Stimulated activated CD4-positive, alpha-beta T cell treated with anti-CD3 and anti-CD28 coated beads, Interleukin-2, amount 100 ng/mL, for 4 hours (primary cell): ENCODE measurements at places on chromosomes 1 and 21.
A peak's percentile ranks its signal among the peaks of the same experiment; 100 is the strongest.

GRCh38 chr1:55055084-55055882, 15.9 kb downstream of the PCSK9 start:
- no peak for DNase-seq

DNA sequence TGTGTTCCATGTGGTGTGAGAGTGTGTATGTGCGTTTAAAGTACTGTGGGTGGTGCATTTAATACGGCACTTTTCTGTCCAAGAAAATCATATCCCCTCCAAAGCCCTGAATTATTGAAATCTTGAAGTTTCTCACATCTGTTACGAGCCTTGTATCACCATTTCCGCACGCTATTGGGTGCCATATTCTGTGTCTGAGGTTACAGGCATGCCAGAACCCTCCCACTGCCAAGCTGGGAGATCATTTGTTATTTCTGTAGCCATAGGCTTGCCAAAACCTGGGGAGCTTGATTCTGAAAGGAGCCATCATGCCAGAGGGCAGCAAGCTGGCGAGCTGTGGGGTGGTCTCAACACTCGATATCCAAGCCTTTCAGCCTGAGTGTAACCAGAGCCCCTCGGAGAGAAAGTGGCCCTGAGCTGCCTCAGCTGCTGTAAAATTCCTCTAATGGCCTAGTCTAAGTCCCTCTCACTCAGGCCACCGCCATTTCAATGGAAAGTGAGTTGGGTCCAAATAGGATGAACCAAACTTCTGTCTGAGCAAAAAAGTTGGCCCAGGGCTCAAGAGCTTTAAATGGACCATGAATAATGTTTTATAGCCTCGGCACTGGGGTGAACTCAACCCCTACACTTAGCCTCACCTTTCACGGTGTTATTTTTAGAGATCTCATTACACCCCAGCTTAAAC, 298.4 kb upstream of the DUSP10 start:
- DNase-seq: no peak

DNA sequence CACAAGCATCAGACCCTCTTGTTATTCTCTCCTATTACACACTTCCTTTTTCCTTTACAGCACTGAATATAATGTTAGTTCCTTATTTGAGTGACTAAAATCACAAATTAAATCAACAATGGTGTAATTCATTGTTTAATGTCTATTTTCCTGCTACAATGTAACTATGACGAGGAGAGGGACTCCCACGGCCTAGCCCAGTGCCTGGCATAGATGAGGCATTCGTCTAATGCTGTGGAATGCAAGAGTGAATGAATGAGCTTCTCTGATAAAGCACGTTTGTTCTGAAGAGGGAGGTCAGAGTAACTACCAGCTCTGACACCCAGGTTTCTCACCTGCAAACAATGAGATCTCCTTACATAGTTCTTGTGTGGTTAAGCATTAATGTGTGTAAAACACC, 479.4 kb downstream of the OMA1 start:
- no peak for DNase-seq

GRCh38 chr1:177355575-177355974, 184.8 kb downstream of the BRINP2 start:
- no peak for DNase-seq

DNA sequence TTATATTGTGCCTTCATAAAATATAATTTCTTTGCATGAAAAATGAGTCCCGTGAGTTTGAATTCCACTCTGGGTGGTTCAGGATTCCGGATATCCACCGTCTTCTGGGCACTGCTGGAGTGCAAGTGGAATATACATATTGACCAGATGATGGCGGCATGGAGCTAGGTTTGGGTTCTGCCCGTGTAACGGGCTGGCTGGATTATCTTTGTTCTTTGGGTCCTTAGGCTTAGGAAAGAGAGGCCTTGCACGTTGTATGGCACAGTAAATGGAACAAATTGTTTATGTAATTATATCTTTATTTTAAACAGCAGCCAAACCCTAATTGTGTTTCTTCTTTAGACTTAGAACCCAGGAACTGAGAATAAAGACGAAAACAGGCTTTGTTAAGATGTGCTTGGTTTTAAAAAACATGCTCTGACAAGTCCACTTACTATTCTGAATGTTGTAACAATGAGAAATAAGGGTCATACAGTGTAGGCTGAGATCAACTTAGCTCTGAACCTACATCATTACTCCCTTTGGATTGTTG, 13.5 kb upstream of the ACBD6 start:
- peak; percentile 33 for DNase-seq

- DNase-seq: no peak
Measured at GRCh38 chr1:244384066-244384465, 67.6 kb downstream of the ADSS2 start.

DNA sequence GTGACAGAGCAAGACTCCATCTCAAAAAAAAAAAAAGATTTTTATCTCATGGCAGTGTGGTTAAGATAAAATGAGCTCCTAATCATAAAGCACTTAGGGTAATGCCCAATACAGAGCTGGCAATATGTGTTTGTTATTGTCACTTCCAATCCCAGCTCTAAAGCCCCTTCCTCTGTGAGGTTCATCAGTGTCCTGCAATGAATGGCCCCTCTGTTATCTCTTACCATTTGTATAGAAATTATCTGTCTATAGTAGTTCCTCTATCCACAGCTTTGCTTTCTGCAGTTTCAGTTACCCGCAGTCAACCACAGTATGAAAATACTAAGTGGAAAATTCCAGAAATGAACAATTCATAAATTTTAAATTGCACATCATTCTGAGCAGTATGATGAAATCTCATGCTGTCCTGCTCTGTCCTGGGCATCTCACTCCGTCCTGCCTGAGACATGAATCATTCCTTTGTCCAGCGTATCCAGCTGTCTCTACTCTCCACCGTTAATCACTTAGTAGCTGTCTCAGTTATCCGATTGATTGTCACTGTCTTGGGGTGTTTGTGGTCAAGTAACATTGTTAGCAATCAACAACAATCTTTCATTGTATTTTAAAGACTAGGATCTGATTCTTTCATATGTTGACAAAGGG, 50.2 kb upstream of the DNAH14 start:
- DNase-seq: no peak

DNA sequence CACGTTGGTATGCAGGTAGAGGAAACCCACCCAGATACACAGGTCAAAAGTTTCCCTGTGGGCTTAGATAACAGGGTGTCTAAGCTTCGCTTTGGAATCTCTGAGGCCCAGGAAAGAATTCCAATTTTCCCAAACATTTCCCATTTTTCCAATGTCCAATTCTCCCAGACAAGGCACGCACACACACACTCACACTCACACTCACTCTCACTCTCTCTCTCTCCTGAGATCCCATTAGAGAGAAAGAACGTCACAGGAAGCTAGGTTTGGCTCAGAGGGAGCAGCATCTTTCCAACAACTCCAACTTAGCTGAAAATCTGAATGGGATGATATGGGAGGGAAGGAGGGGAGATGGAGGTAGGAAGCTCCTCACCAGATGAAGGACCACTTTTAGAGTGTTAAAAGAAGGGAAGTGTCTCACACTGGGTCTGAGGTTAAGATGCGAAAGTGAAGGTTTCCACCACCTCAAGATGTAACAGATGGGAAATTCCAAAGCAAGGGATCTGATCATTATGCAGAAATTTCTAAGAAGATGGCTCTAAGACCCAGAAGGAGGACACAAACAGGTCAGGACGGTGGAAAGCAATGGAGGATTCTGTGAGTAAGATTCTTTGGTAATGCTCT, 63.5 kb downstream of the GNG12 start:
- no peak for DNase-seq

GRCh38 chr1:101144671-101145448, 92.0 kb upstream of the S1PR1 start:
- no peak for DNase-seq

DNA sequence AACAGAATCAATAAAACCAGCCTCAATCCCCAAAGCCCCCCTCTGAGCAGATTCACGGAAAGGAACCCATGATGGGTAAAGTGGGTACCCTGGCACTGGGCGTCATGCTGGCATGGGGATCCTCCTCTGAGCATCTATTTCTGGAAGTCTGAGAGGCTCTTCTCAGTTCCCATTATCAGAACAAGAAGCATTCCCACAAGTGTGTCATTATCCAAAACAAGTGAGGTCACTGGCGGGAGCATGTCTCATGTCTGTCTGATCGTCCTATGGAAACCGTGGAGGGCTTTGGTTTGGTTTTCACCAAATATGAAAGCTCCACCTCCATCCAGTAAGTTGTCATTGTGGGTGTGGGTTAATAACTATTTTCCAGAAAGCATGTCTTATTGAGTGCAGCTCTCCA, 70.7 kb downstream of the PGM1 start:
- no peak for DNase-seq

DNA sequence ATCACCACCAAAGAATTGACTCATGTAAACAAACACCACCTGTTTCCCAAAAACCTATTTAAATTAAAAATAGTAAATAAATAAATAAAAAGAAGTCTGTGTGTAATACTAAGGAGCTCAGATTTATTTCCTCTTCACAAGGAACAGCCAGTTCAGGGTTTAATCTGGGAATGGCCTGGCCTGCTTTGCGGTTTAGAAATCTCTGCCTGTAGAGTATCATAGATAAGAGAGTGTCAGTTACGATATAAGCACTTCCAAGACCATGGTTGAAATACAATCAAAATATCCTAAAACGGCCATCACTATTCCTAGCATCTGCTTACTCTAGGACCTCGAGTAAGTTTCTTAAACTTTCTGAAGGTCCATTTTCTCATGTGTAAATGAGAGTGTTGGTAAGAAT, 274.4 kb downstream of the PLPP3 start:
- DNase-seq: no peak

GRCh38 chr1:41641475-41641814, 157.0 kb upstream of the EDN2 start:
- DNase-seq: no peak

DNA sequence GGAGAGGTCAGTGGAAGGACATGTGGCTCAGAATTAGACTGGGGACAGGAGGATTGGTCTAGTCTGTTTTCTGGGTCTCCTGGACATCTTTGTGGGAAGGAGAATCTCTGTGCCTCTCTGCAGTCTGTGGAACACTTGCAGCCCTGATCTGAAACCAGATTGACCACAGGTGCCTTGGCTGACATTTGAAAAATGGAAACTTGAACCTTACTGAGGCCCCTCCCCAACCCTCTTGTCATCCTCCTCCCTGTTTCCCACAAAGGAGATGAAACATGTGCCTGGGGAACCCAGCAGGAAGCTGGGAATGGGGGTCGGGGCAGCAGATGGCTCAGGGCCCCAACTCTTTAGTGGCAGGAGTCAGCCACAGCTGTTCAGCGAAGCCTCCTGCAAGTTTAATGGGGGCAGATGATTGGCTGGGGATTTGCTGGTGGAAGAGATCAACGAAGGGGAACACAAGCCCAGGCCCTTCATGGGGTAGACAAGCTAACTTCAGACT, 18.1 kb downstream of the VASH2 start:
- DNase-seq: no peak

GRCh38 chr1:162856260-162856659, 4.7 kb downstream of the CCDC190 start:
- DNase-seq: no peak

GRCh38 chr1:211113566-211113965, 20.4 kb downstream of the KCNH1 start:
- no peak for DNase-seq

GRCh38 chr1:117070124-117070523, 10.0 kb downstream of the TTF2 start:
- DNase-seq: no peak

GRCh38 chr1:154199563-154199879, 6.6 kb downstream of the CFAP141 start:
- DNase-seq: no peak

DNA sequence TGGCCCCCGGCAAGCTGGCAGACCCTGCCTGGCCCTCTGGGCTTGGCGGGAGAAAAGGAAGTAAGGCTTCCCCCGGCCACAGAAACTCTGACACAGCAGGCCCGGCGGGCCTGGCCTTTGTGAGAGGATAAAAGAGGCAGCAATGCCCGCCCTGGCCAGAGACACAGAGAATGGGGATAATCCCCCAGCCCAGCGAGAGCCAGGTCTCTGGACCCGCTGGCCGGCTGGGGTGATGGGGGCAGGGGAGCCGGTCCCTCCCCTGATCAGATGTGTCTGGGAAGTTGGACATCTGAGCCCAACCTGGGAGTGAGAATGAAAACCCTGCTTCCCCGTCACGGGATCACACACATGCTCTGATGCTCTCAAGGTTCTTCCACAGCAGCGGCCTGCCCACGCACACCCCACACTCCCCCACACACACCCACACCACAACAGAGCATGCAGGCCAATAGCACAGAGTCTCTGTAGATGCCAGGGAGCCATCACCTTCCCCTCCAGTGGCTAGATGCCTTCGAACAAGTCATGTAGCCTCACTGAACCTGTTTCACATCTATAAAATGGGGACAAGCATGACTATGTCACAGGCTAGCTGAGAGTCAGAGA, 4.2 kb downstream of the RSPO1 start:
- no peak for DNase-seq

DNA sequence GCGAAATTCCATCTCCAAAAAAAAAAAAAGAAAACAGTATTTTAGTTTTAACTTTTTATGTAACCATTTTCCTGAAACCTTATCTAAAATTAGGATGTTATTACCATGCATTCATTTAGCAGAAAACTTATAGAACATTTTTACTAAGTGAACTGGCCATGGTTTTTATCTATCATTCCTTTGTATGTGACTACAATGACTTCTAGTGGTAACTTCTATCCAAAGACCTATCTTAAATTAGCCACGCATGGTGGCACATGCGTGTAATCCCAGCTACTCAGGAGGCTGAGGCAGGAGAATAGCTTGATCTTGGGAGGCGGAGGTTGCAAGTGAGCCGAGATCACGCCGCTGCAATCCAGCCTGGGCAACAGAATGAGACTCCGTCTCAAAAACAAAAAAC, 11.4 kb downstream of the GGPS1 start:
- DNase-seq: no peak

GRCh38 chr21:31903896-31904295, 31.1 kb downstream of the HUNK start:
- DNase-seq: no peak

DNA sequence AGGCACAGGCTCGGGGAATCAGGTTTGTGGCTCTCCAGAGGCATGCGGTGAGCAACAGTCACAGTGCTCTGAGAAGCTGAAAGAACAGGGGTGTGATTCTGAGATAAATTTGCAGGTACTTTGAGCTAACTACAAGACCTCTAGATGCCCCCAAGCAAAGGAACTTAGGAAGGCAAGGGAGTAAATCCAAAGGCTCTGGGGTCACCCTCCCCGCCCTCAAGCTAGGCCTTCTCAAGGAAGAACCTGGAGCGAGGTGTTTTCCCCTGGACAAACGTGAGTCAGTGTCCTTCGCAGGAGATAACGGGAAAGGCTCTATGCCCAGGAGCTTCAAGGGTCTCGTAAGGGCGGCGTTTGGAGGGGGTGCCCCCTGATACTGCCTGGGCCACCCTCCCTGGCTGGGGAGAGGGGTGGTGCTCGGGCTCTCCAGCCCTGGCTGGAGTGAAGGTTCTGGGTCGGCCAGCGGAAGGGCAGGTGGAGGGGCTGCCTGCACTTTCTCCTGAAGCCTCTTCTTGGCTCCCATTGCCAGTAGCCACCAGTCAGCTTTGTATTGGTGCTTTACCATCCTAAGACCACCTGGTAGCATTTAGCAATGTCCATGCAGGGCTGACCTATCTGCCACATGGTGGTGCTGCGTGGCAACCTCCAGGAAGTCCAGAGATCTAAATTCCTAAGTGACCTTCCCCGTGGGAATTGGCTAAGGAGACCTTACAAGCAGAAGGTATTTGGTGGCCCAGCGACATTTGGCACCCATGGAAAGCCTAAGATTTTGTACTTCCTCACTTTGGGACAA, 44.0 kb downstream of the GPR161 start:
- DNase-seq: no peak
